ACHN (cell line): ENCODE measurements at places on chromosomes 1 and 21.

DNA sequence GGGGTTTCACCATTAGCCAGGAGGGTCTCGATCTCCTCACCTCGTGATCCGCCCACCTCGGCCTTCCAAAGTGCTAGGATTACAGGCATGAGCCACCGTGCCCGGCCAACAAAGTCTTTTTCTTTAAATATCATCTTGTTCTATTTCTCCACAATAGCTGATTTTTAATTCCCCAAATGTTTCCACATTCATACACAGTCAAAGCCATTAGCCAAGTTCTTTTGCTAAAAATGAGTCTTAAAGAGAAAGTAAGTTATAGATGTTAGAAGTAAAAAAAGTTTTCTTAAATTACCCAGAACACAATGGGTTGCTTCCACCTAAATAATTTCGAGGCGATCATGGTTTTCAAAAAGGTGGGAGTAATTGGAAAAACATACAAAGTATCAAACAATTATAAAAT, 30.6 kb downstream of the C2CD2 start:
- no peak for DNase-seq

DNA sequence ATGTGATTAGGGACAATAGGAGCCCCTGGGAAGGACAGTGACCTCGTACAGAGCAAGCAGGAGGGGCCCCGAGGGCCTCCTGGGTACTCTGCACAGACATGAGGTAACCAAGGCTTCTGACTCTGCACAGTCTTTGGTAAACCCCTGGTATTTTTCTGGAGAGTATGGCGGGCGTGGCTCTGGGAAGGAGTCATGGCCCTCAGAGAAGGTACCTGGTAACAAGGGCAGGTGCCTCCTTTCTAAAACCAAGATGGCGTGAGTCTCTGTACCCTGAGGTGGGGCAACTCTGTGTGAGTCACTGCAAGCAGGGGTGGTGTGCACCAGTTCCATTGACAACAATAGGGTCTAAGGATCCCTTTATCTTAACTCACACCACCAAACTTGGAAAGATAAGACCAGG, 39.9 kb upstream of the SLC19A1 start:
- no peak for DNase-seq

- DNase-seq = no peak
Measured at GRCh38 chr1:168623003-168623828, 46.8 kb downstream of the XCL1 start.

DNA sequence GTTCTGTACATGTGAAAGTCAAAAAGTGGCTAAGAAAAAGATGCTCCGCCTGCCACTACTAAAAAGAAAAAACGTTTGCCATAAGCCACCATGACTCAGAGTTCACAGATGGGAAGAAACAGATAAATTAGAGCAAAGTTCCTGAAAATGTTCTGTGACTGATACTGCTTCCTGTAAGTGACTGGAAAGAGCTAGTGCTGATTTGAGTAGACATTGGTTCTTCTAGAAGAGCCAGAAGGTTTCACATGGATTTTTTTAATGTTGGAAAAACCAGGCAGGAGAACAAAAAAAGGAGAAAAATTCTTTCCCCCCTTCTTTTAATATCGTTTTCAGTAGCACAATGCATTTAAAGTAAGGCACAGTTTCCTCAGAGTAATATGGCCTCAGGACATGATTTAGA, 221.4 kb downstream of the HLX start:
- DNase-seq = peak; percentile 62

DNA sequence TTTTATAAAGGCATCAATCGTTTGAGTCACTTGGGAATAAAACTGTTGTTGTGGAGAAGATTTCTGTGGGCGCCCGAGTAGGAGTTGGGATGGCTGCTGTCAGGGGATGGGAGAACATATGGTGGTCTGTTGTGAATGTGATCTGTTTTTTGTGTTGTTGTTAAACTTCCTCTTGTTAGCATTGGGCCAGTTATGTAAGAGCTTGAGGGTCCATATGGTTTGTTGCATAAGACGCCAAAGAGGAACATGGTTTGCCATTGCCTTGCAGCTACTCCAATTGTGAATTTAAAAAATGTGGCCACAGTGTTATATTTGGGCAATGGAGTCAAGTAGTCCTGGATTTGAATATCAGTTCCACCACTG, 136.1 kb upstream of the JUN start:
- no peak for DNase-seq

DNA sequence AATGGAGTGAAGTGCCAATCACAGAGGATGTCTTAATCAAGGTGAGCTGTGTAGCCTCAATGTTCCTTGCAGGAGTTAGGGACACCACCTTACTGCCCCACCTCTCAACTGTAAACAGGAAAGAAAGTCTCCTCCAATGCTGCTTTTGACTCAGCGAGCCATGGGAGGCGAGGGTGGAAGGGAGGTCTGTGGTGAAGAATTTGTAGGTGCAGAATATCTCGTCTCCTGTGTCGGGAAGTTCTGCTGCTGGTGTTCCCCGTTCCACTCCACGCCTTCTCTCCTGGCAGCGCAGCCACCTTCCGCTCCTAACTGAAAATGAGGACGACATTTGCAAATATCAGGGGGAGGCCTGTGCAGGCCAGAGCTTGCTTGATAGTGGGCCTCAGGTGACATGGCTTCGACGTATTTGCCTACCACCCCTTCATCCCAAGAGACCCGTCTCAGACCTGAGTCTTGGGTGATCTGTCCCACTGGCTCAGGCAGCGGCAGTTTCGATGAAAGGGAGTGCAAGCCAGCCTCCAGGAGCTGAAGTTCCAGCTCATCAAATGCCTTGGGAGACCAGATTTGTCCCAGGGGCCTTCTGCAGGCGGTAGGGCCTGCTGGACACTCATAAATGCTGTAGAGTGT, 368.3 kb upstream of the C1orf174 start:
- no peak for DNase-seq

GRCh38 chr1:41611932-41612450, 127.5 kb upstream of the EDN2 start:
- DNase-seq = no peak

GRCh38 chr21:38898422-38899096, 92.8 kb downstream of the ETS2 start:
- no peak for DNase-seq

GRCh38 chr1:45685308-45686014, 872 bp downstream of the GPBP1L1 start:
- peak; percentile 19 for DNase-seq

GRCh38 chr1:237879195-237879594, 11.5 kb downstream of the ZP4 start:
- DNase-seq = peak; percentile 75
